ENCODE measurements at places on chromosomes 2 and 18. TPM values are rescaled to one million over a fixed set of nuclear protein-coding genes. Genes with fewer than 3 reads are reported as not detected.

DNA sequence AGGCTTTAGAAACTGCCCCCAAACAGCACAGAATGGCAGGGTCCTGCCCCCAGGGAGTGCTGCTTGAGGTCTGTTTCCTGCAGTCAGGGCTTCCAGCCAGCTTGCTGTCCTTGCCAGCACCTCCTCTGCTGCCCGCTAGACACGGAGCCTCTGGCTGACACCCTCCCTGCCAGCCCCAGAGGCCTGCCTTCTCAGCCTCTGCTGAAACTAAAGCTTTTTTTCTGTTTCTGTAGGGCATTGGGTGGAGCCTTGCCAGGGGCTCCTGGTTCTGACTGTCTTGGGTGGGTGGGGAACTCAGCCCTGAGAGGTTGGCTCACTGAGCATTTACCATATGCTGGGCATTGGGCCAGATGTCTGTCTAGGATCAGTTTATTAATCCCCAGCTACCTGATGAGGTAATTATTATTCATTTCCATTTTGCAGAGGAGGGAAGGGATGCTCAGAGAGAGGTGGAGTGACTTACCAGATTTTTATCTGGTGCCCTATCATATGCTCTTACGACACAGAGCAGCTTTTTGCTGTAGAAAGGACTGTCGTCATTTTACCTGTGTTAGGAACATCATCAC, 35.4 kb downstream of the INPP4A start:
- DNase-seq: peak; percentile 74

DNA sequence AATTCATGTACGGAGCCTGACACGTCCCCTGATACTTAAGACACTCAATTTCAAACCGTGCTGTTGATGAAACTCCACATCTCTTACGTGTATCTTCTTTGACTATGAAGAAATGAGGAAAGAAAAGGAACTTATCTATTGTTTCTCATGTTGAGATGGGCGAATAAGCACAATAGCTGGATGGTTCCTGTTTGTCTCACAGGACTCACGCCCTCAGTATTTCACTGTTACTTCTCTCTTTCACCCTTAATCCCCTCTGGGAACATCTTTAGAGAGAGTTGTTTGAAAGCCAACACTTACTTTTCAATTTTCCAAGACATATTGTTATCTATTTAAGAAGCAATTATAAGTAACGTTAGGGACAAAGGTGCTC, 99.8 kb downstream of the COPS8 start:
- DNase-seq: no peak

DNA sequence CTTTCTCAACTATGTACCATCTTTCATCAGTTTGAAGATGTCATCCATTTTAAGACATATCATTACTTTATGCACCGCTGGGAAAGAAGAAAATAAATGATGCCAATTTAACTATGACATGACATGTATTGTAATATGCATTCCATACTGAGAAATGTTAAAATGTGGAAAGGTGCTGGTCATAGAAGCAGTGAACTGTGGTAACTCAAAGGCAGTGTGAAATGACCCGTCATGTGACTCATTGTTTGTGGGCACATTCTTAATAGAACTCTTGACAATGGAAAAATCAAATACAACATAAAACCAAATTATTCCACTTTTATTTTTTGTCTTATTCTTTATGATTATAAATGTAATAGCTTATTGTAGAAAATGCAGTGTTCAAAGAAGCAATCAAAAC, 455.0 kb upstream of the ST6GAL2 start:
- DNase-seq: no peak

DNA sequence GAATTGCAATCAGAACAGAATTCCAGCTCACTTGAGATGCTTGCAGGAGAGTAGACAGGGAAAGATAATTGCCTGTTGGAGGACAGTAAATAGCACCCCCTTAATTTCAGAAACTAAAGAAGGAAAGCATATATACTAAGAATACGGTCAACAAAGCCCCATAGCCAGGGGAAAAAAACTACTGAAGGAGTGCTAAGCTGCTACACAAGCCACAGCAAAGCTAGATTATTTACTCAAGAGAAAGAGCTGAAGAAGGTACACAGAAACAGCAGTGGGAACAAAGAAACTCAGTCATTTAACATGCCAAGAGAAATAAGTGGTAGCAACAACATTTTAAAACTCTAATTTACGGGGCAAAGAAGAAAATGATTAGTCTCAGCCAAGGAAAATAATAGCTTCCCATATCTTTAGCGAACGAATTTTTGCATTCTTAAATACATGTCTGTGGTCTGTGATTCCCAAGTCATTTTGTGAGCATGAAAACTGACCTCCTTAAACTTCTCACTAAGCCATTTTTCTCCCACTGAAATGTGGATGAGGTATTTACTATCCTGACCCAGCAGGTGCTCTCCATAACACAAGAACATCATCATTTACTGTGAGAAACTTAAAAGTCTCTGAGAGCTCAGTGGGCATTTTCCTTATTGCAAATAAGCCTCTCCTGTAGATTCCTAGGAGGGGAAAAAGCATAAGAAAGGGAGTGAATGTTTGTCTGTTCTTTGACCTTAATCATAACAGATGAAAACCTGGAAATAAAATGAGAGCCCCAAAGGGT, 196.0 kb downstream of the PAX3 start:
- no peak for DNase-seq

DNA sequence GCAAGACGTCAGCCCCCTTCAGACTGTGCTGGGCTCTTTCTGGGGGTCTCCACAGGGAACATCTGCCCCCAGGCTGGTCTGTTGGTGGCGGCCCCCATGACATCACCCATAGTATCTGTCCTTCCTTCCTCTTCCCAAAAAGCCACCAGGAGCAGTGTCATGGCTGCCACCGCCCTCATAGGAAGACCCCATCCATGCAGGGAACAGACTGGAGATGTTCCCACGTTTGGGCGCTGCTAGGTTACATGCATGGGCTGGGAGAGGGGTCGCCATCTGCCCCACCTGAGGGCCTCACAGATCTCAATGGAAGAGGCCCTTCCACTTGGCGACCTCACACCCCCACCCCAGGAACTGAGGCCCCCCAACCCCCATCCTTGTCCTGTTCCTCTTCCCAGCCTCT, 5.1 kb downstream of the SPATA3 start:
- no peak for DNase-seq

CROCC2 gene
- not detected for total RNA-seq

- no peak for DNase-seq
Measured at GRCh38 chr2:241924909-241925250, 55.4 kb downstream of the RTP5 start.

CPO gene
- not detected for total RNA-seq

- DNase-seq: no peak
Measured at GRCh38 chr2:31382452-31383120, 32.0 kb downstream of the XDH start.

DNA sequence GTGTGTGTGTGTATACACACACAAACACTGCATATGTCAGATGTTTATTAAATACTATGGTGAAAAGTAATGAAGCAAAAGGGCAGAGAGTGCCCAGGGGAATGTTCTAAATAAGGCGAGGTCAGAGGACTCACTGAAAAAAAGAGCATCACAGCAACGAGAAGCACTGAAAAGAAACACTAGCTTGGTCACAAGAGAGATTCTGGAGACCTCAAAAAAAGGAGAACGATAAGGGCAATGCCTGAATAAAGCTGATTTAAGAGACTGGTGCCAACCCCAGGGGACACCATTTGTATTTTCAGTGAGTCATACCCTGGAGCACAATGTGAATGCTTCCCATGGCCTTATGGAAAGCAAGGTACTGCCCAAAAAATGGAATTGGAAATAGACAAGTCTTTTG, 14.5 kb downstream of the SLC40A1 start:
- no peak for DNase-seq

GRCh38 chr18:34223893-34224422, 755 bp downstream of the NOL4 start:
- no peak for DNase-seq

DNA sequence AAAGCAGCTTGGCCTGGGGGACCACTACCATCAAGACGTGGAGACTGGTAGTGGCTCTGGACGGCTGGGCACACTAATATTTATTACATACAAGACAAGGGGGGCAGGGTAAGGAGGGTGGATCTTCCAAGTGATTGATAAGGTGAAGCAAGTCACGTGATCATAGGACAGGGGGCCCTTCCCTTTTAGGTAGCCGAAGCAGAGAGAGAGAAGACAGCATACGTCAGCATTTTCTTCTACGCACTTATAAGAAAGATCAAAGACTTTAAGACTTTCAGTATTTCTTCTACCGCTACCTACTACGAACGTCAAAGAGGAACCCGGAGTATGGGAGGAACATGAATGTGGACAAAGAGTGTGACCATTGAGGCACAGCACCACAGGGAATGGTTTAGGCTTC, 307.9 kb downstream of the RPIA start:
- DNase-seq: no peak

- no peak for DNase-seq
Measured at GRCh38 chr18:9782073-9782857, 74.2 kb downstream of the RAB31 start.

GRCh38 chr2:129008055-129008880, 689.6 kb upstream of the HS6ST1 start:
- DNase-seq: no peak

All from activated CD4-positive, alpha-beta memory T cell treated with anti-CD3 and anti-CD28 coated beads for 36 hours (primary cell).